Suprapubic skin (tissue), 4 donors: ENCODE measurements at places on chromosomes 3 and 15. TPM values are rescaled to one million over a fixed set of nuclear protein-coding genes. Genes with fewer than 3 reads are reported as not detected.

PLEKHO2 gene
- 7.3 TPM for total RNA-seq

- no peak for DNase-seq
Observed at GRCh38 chr3:184693011-184693975, 18.6 kb downstream of the MAGEF1 start.

GRCh38 chr3:170450039-170450438, 31.4 kb downstream of the CLDN11 start:
- no peak for DNase-seq

C3orf52 gene
- 86.0 TPM for total RNA-seq

- DNase-seq = no peak
Observed at GRCh38 chr3:156149876-156150275, 29.5 kb downstream of the KCNAB1 start.

DNA sequence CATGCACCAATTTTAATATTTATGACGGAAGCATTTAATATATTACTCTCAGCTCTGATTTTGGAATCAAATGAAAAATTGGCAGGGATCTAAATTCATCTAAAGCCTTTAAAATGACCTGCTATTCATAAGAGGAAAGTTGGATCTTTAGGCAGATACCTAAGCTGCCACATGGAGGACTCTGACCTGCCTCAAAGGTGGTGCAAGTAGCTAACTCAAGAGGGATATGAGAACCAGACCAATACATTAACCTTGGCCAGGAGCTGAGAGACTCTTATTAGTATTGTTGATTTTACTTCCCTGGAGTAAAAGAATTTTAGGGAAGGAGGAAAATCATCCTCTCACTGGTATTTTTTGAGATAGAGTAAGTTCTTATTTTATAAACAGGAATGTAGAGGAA, 17.7 kb downstream of the ZNF654 start:
- DNase-seq = no peak

DNA sequence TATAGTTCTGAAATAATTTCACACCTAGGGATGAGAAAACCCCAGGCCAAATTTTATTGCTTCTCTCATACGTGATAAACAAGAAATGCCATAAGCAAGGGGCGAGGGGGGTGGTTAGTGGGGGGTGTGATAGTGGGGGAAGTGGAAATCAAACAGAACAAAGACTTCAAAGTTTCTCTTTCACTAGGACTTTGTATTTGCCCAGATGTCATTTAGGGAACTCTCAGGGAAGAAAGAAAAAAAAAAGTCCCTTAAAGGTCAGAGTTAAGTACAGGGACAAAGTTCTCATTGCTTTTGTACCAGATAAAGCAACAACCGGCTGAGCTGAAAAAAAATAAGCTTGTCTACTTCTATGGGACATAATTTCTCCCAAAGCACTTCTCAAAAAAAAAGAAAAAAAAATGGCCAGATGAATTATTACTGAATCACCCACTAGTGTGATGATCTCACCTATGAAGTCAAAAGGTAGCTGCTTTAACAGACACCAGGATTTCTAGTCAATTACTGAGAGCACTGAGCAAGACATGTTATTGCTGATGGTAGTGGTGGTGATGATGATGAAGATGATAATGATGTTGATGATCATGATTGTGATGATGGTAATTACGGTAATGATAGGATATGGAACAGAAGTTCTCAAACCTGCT, 56.2 kb downstream of the FHIT start:
- DNase-seq = no peak

ZNF502 gene
- 3.8 TPM for total RNA-seq
